ENCODE measurements at places on chromosomes 13 and 19.

- H3K27ac ChIP-seq: no peak overlapping the region
- peaks cover 2% of the 10 kb centered on the region for H3K27me3 ChIP-seq
- no peaks in the 10 kb centered on the region for H3K36me3 ChIP-seq
- DNase-seq: no peak
Measured at GRCh38 chr13:102556806-102557205, 40.0 kb upstream of the TPP2 start.

GRCh38 chr13:104597546-104598180 lies 1531.4 kb upstream of the SLC10A2 start:
- no peaks in the 10 kb centered on the region for H3K4me1 ChIP-seq
- no peaks in the 10 kb centered on the region for H3K36me3 ChIP-seq
- no peaks in the 10 kb centered on the region for H3K27me3 ChIP-seq
- H3K4me3 ChIP-seq: no peak overlapping the region

DNA sequence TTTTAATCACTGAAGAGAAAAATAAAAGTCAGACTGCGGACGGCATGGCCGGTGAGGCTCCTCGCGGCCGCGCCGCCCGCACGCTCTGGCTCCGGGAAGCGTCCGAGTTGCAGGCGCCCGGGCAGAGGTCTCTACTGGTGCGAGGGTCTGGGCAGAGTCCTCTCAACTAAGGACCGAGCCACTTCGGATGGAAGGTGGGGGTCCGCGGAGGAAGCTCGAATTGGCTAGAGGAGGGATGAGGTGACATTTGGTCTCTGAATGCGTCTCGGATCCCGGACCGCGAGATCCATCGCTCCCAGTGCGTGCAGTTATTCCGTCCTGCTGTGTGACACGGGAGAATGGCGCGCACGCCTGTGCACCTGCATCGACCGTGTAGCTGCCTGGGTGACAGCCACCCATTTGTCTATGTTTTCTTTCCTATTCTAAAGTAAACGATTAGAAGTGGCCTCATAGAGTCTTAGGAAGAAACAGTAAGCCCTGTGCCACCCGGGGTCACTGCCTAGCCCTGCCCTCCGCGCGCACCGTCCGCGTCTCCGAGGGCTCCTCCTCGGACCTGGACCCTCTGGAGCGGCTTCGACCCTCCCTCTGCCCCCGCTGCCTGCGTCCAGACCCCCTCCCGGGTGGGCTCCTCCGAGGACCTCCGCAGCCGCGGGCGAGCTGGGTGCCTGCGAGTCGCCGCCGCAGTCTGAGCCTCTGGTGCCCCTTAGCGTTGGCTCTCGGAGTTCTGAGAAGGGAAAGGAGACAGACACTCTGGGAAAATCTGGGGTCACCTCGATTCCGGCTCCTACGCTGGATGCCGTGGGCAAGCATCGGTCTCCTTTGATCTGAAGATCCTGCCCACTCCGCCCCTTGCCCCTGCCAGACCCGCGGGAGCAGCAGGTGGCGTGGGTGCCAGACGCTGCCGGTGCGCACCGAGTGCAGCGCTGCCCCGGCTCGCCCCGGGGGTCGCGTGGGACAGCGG lies 347.4 kb downstream of the LIG4 start:
- no peak for DNase-seq
- peaks cover 2% of the 10 kb centered on the region for H3K4me1 ChIP-seq
- H3K27ac ChIP-seq: no peak overlapping the region
- peaks cover 21% of the 10 kb centered on the region for H3K27me3 ChIP-seq
- H3K36me3 ChIP-seq: no peaks in the 10 kb centered on the region
- H3K4me3 ChIP-seq: no peak overlapping the region

DNA sequence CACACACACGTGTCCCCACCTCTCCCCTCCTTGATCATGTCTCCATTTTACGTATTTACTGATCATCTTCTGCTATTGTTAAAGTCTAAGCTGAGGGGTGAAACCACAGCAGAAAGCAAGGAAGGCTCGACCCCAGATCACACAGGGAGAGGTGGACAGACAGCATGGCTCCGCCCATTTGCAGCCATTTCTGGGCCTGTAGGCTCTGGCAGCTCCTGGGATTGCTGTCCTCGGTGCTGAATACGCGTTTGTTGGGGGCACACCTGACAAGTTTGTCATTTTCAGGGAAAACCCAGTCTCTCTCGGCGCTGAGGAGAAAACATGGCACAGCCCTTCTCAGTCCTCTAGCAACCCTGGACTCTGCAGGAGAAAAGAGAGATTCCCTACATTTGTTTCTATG lies 8.0 kb downstream of the TMEM86B start:
- no peak overlapping the region for H3K4me3 ChIP-seq
- no peak for DNase-seq
- peaks cover 11% of the 10 kb centered on the region for H3K4me1 ChIP-seq
- H3K36me3 ChIP-seq: peaks cover 11% of the 10 kb centered on the region

DNA sequence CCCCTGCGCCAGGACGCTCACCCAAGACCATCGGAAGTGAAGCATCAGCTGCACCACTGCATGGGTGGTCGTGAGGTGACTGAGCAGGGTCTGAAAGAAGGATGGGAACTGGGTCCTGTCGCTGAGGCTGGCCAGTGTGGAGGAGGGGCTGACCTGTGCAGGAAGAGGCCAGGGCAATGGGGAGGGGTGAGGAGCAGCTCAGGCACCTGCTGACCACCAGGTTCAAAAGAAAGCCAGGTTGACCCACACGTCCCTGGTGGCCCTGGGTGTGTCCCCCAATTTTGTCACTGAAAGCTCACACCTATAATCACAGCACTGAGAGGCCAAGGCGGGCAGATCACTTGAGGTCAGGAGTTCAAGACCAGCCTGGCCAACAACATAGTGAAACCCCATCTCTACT lies 13.7 kb upstream of the ZSCAN1 start:
- no peak for DNase-seq
- H3K27ac ChIP-seq: no peak overlapping the region
- H3K4me1 ChIP-seq: no peaks in the 10 kb centered on the region
- peaks cover 3% of the 10 kb centered on the region for H3K36me3 ChIP-seq
- H3K4me3 ChIP-seq: no peak overlapping the region
- H3K27me3 ChIP-seq: peaks cover 3% of the 10 kb centered on the region

GRCh38 chr19:377801-378581 lies 31.0 kb downstream of the C2CD4C start:
- peaks cover 9% of the 10 kb centered on the region for H3K36me3 ChIP-seq
- H3K4me1 ChIP-seq: peaks cover 13% of the 10 kb centered on the region
- H3K27me3 ChIP-seq: peaks cover 4% of the 10 kb centered on the region
- no peak overlapping the region for H3K4me3 ChIP-seq
- no peak for DNase-seq

- no peaks in the 10 kb centered on the region for H3K36me3 ChIP-seq
- no peaks in the 10 kb centered on the region for H3K27me3 ChIP-seq
- no peak for DNase-seq
Measured at GRCh38 chr13:66853564-66853963, 376.6 kb downstream of the PCDH9 start.

DNA sequence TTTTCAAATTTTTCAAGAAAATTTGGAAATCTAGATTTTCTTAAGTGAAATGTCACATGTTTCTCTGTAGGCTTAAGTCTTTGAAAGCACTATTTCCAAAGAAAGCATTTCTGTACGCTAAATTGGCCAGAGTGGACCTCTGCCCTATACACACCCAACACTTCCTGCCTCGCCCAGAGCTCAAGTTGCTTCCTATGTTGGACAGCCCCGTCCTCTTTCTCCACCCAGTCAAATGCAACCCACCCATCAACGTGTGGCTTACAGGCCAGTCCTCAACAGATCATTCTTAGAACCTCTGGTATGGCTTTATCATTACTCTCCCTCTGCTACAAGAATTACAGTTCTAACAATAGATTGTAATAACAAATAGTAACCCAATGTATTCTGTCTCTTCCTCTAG lies 24.2 kb downstream of the KLF12 start:
- no peak for DNase-seq
- H3K36me3 ChIP-seq: peaks cover 12% of the 10 kb centered on the region
- H3K4me3 ChIP-seq: no peak overlapping the region
- peaks cover 35% of the 10 kb centered on the region for H3K4me1 ChIP-seq

- H3K36me3 ChIP-seq: no peaks in the 10 kb centered on the region
- H3K4me1 ChIP-seq: no peaks in the 10 kb centered on the region
Measured at GRCh38 chr13:66618702-66619101, 611.4 kb downstream of the PCDH9 start.

- H3K27ac ChIP-seq: no peak overlapping the region
- no peaks in the 10 kb centered on the region for H3K4me1 ChIP-seq
- no peaks in the 10 kb centered on the region for H3K36me3 ChIP-seq
- no peak for DNase-seq
Measured at GRCh38 chr13:81929988-81930387, 1589.1 kb upstream of the SPRY2 start.

DNA sequence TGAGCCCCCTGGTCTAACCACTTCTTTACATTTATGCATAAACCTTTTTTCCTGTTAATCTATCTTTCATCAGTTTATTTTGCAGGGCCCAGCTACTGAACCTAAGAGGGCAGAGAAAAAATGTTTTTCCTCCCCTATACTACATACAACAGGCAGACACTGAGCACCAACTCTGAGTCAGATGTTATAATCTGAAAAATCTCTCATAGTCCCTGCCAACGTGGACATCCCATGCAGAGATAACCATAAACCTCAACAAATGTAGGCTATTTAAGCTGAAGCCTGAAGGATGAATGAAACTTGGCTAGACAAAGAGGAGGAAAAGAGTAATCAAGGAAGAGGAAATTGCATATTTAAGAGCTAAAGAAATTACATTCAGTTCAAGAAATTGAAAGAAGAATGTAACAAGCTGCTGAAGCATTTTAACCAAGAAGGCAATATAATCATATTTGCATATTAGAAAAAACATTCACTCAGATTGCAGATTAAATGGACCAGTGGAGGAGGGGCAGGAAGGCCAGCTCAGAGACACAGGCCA lies 2.6 kb downstream of the NEK3 start:
- peaks cover 16% of the 10 kb centered on the region for H3K4me1 ChIP-seq
- peaks cover 2% of the 10 kb centered on the region for H3K27me3 ChIP-seq
- H3K27ac ChIP-seq: no peak overlapping the region
- no peaks in the 10 kb centered on the region for H3K36me3 ChIP-seq
- peak overlapping the region; percentile 27 for H3K4me3 ChIP-seq
- no peak for DNase-seq

DNA sequence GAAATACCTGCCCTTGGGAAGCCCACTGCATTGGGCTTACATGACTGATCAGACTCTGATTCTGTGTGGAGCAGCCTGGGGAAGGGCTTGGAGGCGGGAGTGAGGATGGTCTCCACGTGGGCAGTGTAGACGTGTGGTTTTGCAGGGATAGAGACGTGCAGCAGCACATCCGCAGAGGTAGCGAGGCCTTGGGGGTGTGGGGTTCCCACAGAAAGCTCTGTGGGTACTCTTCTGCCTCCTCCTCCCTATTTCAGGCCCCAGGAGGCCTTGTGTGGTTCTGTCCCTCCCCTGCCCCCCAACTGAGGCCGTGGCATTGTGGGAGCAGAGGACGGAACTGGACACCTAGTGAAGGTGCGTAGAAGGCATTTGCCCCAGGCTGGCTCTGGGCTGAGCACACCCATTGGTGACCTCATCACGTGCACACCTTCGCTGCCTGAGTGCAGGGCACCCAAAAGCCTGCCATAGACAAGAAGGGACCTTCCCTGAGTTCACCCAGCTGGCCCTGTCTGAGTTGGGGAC lies 28.9 kb downstream of the PPP1R37 start:
- H3K36me3 ChIP-seq: no peaks in the 10 kb centered on the region
- H3K27ac ChIP-seq: no peak overlapping the region
- H3K4me3 ChIP-seq: no peak overlapping the region
- no peaks in the 10 kb centered on the region for H3K27me3 ChIP-seq
- no peak for DNase-seq
- H3K4me1 ChIP-seq: peaks cover 38% of the 10 kb centered on the region

GRCh38 chr13:38180126-38180525 lies 169.5 kb upstream of the UFM1 start:
- no peaks in the 10 kb centered on the region for H3K36me3 ChIP-seq
- peaks cover 7% of the 10 kb centered on the region for H3K4me1 ChIP-seq
- H3K27ac ChIP-seq: peak overlapping the region; percentile 4

- no peak for DNase-seq
- H3K27ac ChIP-seq: no peak overlapping the region
- no peaks in the 10 kb centered on the region for H3K4me1 ChIP-seq
- H3K36me3 ChIP-seq: no peaks in the 10 kb centered on the region
Measured at GRCh38 chr13:19184176-19184575, 2.6 kb upstream of the TUBA3C start.

GRCh38 chr19:18292462-18292809 lies 11.0 kb upstream of the JUND start:
- H3K36me3 ChIP-seq: peaks cover 2% of the 10 kb centered on the region
- DNase-seq: no peak
- H3K4me3 ChIP-seq: peak overlapping the region; percentile 90
- peak overlapping the region; percentile 91 for H3K27ac ChIP-seq
- peaks cover 48% of the 10 kb centered on the region for H3K4me1 ChIP-seq
- H3K27me3 ChIP-seq: no peaks in the 10 kb centered on the region

GRCh38 chr13:25677956-25678355 lies 306.2 kb downstream of the ATP8A2 start:
- DNase-seq: no peak
- H3K4me3 ChIP-seq: no peak overlapping the region
- H3K4me1 ChIP-seq: no peaks in the 10 kb centered on the region

- H3K36me3 ChIP-seq: peaks cover 4% of the 10 kb centered on the region
- DNase-seq: no peak
- no peak overlapping the region for H3K4me3 ChIP-seq
- no peaks in the 10 kb centered on the region for H3K27me3 ChIP-seq
Measured at GRCh38 chr19:33390101-33390907, 16.8 kb downstream of the CEBPG start.

GRCh38 chr13:64538711-64539110 lies 2691.4 kb downstream of the PCDH9 start:
- no peaks in the 10 kb centered on the region for H3K36me3 ChIP-seq
- no peak for DNase-seq
- no peaks in the 10 kb centered on the region for H3K4me1 ChIP-seq

GRCh38 chr13:102195566-102196462 lies 206.0 kb downstream of the FGF14 start:
- no peak for DNase-seq
- H3K4me3 ChIP-seq: no peak overlapping the region
- no peaks in the 10 kb centered on the region for H3K4me1 ChIP-seq
- H3K36me3 ChIP-seq: no peaks in the 10 kb centered on the region
- H3K27me3 ChIP-seq: no peaks in the 10 kb centered on the region

DNA sequence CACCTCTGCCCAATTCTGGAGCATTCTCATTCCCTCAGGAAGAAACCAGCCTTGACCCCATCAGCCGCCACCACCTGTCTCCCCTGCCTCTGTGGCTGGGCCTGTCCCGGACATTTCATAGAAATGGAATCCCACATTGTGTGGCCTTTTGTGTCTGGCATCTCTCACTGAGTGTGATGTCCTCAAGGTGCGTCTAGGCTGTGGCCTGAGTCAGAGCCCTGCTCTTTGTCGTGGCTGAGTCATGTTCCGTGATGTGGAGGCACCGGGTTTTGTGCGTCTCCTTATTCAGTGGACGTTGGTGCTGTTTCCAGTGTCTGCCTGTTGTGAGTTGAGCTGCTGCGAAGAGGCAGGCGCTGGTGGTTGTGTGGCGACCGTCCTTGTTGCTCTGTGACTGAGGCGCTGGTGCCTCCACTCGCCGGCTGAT lies 3.5 kb downstream of the FZR1 start:
- H3K4me3 ChIP-seq: peak overlapping the region; percentile 28
- H3K27ac ChIP-seq: peak overlapping the region; percentile 6
- peaks cover 7% of the 10 kb centered on the region for H3K36me3 ChIP-seq
- no peak for DNase-seq
- peaks cover 35% of the 10 kb centered on the region for H3K4me1 ChIP-seq
- H3K27me3 ChIP-seq: no peaks in the 10 kb centered on the region

Measured in memory B cell (primary cell).